ENCODE measurements at places on chromosomes 2 and 18. TPM values are rescaled to one million over a fixed set of nuclear protein-coding genes. Genes with fewer than 3 reads are reported as not detected.

SLC11A1 gene
- total RNA-seq = not detected

CREG2 gene
- total RNA-seq = 3.9 TPM

CEP68 gene
- 6.7 TPM for total RNA-seq

CD207 gene
- total RNA-seq = not detected

STARD6 gene
- total RNA-seq = 0.51 TPM

ARID5A gene
- 5.9 TPM for total RNA-seq

MITD1 gene
- total RNA-seq = 28.1 TPM

CFAP65 gene
- total RNA-seq = not detected

GPR45 gene
- not detected for total RNA-seq

GKN1 gene
- total RNA-seq = not detected

CRACDL gene
- 3.6 TPM for total RNA-seq

MLPH gene
- total RNA-seq = 7.8 TPM

RNF25 gene
- total RNA-seq = 16.1 TPM

ATIC gene
- 47.8 TPM for total RNA-seq

PECR gene
- total RNA-seq = 6.7 TPM

TMEFF2 gene
- total RNA-seq = 0.19 TPM

CTNNA2 gene
- total RNA-seq = not detected

CNDP1 gene
- total RNA-seq = not detected

TMEM17 gene
- 2.3 TPM for total RNA-seq

SLC9A2 gene
- 0.07 TPM for total RNA-seq

FOXI3 gene
- not detected for total RNA-seq

CPLX4 gene
- not detected for total RNA-seq

SERTAD2 gene
- 15.4 TPM for total RNA-seq

GNAL gene
- 4.5 TPM for total RNA-seq

ERMN gene
- not detected for total RNA-seq

ZNF532 gene
- total RNA-seq = 42.7 TPM

NRP2 gene
- 20.4 TPM for total RNA-seq
